ENCODE measurements at places on chromosomes 2 and 18.

- no peak for DNase-seq
These were observed 60.1 kb upstream of the GLI2 start for GRCh38 chr2:120675460-120676130.

DNA sequence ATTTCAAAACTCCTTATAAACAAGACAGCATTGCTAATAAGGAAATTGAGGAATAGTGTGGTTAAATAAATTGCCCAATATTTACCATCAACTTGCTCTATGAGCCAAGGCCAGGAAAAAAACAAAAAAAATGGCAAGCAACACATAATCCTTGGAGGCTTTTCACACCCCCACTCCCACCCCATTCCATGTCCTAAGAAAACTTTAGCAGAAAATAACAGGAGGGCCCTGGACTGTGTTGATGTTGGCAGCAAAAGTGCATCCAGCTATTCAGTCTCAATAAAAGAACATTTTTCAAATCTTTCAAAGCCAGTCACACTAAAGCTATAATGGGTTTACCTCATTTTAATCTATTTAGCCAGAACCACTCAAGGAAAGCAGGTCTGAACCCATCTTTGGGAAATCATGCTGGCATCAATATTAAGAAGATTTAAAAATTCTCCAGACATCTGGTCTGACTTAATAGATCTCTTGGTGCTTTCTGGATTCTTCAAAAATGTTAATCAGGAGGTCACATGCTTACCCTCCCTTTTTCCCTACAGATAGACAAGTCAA is 34.6 kb upstream of the STK17B start:
- DNase-seq = no peak

- DNase-seq = no peak
These were observed 66.8 kb downstream of the LINC00305 start for GRCh38 chr18:64082054-64082453.

- DNase-seq = no peak
These were observed 820.1 kb downstream of the METTL4 start for GRCh38 chr18:1751249-1751648.

GRCh38 chr2:221343524-221343923 is 228.6 kb downstream of the EPHA4 start:
- no peak for DNase-seq
